ENCODE measurements at places on chromosomes 7 and 10.

DNA sequence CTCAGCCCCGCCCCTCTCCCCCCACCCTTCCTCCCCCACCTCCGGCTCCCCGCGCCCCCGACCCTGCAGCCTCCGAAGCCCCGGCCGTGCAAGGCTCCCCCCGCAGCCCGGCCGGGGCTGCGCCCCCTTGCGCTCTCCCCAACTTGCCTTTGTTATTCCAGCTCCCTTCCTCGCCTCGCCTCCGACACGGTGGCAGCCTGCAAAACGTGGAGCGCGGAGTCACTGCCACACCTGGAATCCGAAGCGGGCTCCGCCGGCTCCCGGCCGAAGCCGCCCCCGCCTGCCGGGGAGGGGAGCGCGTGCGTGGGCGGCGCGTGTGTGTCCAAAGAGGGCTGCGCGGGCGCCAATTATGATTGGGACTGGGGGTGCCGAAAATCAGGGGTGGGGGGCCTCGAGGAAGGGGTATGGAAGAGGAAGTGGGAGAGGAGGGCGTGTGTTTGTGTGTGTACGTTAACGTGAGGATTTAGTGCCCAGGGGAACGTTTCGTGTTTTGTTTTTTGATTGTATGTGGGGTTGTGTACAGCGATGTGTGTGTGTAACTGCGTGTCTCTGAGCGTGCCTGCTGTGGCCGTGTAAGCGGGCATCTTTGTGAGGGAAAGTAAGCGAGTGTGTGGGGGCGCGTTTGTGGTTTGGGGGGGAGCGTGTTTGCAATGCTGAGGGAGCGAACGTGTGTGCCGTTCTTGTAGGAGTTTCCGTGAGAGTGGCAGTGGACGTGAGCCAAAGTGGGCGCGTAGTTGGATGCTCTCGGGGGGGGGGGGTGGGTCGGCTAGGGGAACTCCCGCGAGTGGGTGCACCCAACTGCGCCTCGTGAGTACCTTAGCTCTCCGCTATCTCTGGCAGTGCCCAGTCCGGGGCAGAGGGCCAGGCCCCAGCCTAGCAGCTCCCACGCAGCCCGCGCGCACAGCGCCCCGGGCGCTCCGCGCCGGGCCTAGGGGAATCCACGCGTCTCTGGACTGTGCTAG, 1.2 kb upstream of the ZMIZ1 start:
- peak; percentile 79 for DNase-seq

DNA sequence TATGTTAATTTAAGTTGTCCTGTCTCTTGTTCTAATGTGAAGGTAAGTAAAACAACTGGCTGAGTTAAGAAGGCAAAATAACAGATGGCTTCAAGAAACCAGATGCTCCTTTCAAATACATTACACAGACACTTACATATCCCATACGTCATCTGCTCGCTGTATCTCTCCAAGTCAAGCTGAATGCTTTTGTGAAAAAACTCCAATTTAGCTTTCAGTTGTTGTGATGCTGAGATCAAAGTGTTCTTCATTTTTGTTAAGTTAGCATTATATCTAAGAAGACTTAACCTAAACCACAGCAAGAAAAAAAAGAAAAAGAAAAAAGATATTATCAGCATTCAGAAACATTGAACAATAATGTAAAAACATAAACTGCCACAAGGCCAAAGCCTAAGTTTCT, 18.5 kb upstream of the ERLIN1 start:
- DNase-seq: no peak

- no peak for DNase-seq
Measured at GRCh38 chr7:94763268-94763667, 107.3 kb upstream of the SGCE start.

- no peak for DNase-seq
Measured at GRCh38 chr10:86958901-86959736, 720 bp downstream of the SNCG start.

DNA sequence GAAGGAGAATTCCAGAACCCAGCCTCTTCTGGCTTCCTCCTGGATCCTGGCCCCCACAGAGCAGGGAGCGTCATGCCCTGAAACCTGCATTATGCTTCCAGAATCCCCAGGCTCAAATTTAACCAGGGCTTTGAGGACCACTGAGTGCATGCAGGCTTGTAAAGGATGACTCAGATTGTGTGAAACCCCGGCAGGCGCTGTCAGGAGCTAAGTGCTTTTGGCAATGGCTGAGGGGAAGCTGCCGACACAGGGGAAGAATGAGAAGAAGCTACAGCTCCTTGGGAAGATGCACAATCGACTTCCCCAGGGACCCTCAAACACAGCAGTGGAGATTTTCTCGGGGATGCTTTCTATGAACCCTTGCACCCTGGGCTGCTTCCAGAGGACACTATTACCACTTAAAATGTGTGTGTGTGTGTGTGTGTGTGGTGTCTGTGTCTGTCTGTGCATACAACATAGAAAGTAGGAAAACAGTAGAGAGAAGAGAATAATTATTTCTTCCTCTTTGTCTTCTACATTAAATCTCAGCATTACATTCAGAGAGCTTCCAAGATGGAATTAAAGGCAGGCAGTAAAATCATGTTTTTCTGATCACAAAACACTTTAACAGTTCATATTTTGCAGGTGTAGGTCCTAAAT, 183.5 kb upstream of the INHBA start:
- DNase-seq: no peak

DNA sequence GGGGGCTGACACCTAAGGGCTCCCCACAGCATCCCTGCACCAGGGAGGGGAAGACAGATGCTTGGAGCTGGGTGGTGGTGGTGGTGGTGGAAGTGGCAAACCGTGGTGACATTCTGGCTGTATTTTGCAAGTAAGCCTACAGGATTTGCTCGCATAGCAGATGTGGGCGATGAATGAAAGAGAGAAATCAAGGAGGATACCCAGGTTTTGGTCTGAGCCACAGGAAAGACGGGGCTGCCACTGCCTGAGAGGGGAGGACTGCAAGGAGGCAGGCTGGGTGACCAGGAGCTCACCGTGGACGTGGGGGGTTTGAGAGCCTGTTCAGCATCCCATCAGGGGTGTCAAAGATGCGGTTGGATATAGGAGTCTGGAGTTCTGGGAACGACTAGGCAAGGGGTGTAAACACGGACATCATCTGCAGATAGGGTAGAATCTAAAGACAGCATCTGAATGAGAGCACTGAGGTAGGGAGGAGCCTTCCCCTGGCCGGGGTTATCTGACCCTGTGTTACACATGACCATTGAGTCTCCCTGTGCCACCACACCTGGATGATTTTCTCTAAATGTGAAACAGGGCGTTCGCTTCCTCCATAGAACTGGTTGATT, 49.7 kb downstream of the TSPAN15 start:
- no peak for DNase-seq

GRCh38 chr7:95398155-95398940, 2.2 kb upstream of the PON3 start:
- DNase-seq: no peak

- DNase-seq: no peak
Measured at GRCh38 chr7:23021596-23021995, 7.7 kb upstream of the HYCC1 start.

GRCh38 chr7:50226145-50226544, 78.4 kb upstream of the IKZF1 start:
- DNase-seq: no peak

DNA sequence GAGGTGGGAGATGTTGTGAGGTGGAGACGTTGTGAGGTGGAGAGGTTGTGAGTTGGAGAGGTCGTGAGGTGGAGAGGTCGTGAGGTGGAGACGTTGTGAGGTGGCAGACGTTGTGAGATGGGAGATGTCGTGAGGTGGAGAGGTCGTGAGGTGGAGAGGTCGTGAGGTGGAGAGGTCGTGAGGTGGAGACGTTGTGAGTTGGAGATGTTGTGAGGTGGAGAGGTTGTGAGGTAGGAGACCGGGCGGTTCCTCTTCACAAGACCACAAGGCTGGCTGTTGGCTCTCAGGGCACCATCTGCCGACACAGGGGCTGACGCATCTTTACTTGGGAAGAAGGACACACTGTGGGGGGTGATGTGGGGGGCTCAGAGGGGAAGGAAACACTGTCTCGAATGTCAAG, 34.7 kb upstream of the SHH start:
- no peak for DNase-seq

- no peak for DNase-seq
Measured at GRCh38 chr10:8369666-8370065, 315.2 kb downstream of the GATA3 start.

GRCh38 chr7:85162721-85163120, 24.1 kb downstream of the SEMA3D start:
- DNase-seq: no peak

- no peak for DNase-seq
Measured at GRCh38 chr10:34151481-34151880, 663.6 kb downstream of the PARD3 start.

DNA sequence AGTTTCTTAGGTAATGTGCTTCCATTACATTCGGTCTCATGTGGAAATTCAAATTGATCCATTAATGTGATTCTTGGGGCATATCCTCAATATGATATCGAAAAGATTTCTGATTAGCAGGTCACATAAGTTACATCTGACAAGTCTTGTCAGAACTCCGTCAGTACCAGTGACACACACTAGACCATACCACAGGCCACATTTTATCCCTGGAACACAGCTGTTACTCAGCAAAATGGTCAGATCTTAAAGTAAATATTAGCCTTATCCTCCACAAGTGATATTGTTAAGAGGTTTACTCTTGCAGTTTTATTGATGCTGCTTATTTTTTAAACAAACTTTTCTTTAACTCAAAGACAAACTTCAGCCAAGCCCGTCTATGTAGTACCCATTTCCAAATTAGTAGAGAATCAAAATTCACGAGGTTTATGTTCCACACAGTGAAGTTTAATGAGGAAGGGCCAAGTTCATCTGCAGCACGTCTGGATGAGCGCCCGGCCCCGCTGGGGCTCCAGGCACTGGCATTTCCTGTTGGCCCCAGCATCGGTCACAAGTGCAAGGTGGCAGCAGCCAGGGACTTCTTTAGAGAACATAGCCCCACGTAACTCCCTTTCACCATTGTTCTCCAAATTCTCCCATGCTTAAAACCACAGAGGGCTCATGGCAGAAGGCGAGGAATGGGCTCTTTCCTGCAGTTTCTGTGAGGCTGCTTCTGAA, 132.2 kb downstream of the VIPR2 start:
- no peak for DNase-seq

DNA sequence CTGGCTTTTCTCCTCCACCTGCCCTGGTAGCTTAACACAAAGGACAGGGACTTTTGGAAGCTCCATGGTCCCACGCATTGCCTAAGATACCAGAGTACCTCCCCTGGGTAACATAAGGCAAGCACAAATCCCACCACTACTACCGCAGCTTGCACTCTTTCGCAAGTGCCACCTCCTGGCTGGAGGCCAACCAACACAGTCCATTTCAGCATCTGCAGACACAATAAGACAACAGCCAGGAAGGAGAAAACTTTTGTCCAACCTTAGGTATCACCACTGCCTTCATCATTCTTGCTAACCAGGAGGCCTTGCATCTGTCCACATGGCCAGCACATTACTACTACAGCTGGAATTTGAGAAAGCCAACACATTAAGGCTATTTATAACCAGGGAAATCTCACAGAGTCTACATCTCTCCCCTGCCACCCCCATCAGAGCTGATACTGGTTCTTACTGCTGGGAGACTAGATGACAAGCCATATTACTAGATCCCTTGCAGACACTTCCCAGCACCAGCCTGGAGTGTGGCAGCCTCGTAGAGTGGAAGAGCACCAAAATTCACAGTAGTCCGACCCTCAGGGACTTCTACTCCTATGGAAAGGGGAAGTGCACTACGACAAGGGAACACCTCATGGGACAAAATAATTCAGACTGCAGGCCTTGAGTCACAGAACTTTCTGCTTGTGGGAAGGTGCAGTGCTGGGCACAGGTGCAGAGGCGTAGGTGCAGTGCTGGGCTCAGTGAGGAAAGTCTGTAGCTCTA, 39.8 kb upstream of the CDK13 start:
- no peak for DNase-seq

DNA sequence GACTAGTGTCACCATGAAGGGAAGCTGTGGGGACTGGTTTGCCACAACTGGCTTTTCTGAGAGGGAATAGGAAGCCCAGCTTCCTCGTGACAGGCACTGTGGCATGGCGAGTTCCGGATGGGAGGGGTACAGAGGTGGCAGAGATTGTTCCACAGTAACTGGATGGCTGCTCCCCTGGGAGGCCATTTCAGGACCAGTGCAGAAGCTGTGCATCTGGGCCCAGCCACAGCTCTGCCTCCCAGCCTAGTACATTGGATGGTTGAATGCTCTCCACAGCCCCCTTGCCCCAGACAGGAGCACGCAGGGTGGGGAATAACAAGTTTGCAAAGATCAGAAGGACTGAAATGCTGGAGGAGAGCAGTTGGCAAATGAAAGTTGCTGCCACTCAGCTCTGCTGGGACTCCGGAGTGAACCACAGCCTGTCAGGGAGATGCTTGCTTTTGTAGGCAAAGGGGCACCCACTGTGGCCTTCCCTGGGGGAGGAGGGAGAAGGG, 51.8 kb downstream of the GSDME start:
- no peak for DNase-seq

- DNase-seq: no peak
Measured at GRCh38 chr10:33875924-33876583, 541.6 kb upstream of the NRP1 start.

GRCh38 chr10:61356354-61356753, 96.8 kb downstream of the TMEM26 start:
- DNase-seq: no peak

GRCh38 chr7:151759591-151760042, 117.3 kb downstream of the PRKAG2 start:
- DNase-seq: peak; percentile 45

GRCh38 chr7:103710247-103710646, 264.2 kb upstream of the SLC26A5 start:
- DNase-seq: no peak

GRCh38 chr10:12973149-12973718, 28.3 kb downstream of the CCDC3 start:
- DNase-seq: no peak

- DNase-seq: no peak
Measured at GRCh38 chr10:62763155-62763554, 41.4 kb upstream of the ADO start.

DNA sequence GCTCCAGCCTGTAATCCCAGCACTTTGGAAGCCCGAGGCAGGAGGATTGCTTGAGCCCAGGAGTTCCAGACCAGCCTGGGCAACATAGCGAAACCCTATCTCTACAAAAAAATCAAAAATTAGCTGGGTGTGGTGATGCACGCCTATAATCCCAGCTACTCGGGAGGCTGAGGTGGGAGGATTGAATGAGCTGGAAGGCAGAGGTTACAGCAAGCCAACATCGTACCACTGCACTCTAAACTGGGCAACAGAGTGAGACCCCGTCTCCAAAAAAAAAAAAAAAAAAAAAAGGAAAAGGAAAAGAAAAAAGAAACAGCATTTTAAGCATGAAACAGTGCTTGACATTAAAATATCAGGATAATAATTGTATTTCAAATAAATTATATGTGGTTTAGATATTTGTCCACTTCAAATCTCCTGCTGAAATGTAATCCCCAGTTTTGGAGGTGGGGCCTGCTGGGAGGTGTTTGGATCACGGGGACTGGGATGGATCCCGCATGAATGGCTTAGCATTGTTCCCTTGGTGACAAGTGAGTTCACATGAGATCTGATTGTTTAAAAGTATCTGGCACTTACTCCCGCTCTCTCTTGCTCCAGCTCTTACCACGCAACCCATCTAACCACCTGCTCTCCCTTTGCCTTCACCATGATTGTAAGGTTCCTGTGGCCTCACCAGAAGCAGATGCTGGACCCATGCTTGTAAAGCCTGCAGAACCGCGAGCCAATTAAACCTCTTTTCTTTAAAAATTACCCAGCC, 103.4 kb downstream of the SRPK2 start:
- DNase-seq: no peak
